ENCODE measurements at places on chromosomes 13 and 19.

DNA sequence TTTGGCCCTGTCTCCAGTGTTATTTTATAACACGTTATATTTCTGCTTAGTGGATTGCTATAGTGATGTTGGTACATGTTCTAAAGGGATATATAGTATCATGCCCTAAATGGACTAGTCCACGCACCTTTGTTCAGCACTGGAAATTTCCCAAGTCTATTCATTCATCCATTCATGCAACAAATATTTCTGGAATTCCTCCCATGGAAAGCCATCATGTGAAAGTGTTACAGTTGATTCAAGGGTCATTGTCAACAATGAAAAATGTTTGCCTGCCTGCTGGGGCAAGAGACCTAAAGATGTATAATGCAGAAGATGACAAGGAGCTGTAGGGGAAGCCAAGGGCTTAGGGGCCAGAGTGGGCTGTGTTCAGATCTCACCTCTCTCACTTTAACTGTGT, 10.8 kb upstream of the HSPH1 start:
- no peak for DNase-seq

DNA sequence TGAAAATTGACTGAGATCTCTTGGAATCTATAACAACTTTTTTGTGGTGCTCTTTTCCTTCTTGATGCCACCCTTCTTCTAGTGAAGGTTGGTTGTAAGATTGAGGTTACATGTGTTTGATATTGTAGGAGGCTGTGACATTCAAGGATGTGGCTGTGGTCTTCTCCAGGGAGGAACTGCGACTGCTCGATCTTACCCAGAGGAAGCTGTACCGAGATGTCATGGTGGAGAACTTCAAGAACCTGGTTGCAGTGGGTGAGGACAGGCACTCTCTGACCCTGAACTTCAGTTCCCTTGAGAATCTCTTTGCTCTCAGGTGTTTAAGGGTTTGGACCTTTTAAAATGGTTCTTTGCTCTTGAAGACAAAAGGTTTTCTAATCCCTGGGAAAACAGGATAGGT, 16.0 kb downstream of the ZNF227 start:
- no peak for DNase-seq

DNA sequence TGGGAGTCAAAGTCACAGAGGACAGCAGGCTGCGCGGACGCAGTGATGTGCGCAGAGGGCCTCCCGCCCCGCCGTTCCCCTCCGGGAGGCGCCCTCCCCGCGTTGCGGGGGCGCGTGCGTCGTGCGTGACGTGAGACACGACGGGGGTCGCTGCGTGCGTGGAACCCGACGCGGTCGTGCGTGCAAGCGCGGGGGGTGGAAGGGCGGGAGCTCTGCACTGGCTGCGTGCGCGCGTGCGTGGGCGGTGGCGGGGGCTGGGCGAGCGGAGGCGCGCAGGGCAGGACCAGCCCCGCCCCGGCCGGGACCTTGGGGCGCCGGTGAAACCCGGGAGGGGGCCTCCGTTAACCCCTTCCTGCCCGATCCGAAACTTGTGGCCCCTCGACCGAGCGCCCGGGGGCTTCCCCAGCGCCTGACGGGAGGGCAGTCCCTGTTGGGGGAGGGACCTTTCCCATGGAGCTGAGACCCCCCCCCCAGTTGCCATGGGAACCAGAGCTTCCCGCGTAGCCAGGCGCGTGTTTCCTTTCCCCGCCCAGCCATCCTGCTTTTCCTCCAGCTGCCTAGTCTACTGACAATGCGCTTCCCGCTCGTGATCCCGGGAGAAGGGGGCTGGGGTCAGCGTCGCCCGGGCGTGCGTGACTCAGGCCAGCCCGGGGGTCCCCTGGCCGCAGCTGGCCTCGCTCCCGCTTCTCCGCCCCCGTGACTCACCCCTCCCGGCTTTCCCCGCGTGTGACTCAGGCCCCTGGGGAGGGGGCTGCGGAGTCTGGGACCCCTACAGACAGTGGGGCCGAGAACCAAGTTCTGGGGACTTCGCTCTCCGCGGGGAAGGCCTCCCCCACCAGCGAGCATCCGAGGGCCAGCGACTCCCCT, 7.3 kb upstream of the HOOK2 start:
- peak; percentile 96 for DNase-seq

DNA sequence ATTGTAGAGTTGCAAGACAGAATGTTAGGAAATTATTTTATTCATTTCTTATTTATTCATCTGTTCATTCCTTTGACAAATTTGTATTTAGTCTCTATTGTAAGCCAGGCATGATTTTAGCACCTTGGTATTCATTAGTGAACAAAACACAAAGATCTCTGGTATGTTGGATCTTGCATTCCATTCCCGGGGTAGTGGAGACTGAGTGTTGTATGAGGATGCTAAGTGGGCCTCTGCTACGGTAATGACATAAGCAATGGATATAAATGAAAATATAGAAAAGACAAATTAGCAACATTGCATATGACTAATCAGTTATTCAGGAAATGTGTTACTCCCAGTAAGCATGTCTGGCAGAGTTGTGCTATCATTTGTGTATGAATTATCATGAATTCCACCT, 449.3 kb downstream of the PCDH17 start:
- DNase-seq: no peak

GRCh38 chr19:38078302-38078930, 145.6 kb downstream of the DPF1 start:
- no peak for DNase-seq

GRCh38 chr13:100297413-100297812, 208.5 kb downstream of the PCCA start:
- DNase-seq: no peak
